ENCODE measurements at places on chromosomes 5 and 9.

DNA sequence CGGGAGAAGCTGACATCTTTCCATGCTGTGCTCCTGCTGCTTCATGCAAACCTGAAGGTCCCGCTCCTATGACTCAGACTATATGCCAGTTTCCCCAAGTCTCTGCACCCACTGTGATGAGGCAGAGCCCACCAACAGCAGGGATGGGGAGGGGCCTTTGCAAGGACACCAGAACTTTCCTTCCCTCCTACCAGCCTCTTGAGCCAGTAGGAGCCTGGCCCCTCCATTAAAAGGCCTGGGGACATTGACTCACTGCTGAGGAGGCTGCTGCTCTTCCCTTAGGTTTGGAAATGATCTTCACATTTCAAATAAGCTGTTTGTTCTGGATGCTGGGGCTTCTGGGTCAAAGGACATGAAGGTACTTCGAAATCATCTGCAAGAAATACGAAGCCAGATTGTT lies 26.1 kb upstream of the CTSL start:
- no peak for DNase-seq

DNA sequence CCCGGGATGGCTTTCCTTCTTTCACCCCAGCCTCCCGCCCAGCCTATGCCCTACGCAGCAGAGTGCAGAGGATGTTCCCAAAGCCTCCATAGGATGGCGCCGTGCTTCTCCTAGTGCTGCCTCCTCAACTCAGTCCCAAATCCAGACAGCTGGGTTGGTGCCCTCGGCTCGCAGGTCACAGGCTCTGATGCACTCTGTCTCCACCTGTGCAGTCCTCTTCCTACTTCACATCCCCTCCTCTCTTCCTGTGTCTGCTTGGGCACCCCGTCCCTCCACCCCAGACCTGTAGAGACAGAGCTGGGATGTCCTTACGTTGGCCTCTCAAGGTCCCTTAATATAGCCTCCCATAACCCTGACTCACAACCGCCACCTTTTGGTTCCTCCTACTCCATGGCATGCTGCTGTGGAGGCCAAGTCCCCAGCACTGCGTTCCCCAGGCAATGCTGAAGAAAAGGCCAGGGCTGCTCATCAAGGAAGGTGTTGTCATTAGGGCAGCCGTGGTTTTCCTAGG lies 314.4 kb downstream of the GADD45G start:
- DNase-seq = no peak

DNA sequence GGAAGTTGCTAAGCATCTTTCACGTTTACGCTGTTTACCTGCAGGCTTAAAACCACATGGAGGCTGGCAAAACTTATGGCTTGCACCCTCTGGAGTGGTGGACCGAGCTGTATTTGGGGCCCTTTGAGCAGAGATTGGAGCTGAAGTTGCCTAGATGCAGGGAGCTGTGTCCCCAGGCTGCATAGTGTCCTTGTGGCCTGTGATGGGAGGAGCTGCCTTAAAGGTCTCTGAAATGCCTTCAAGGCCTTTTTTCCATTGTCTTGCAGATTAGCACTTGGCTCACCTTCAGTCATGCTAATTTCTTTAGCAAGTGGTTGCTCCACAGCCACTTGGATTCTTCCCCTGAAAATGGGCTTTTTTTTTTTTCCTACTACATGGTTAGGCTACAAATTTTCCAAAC lies 81.5 kb upstream of the CHD1 start:
- DNase-seq = no peak

- DNase-seq = no peak
These were observed 95.4 kb upstream of the PRDM9 start for GRCh38 chr5:23411994-23412393.

GRCh38 chr5:107736638-107737037 lies 65.9 kb upstream of the EFNA5 start:
- DNase-seq = no peak

GRCh38 chr5:176427971-176428370 lies 11.6 kb upstream of the CLTB start:
- no peak for DNase-seq

- no peak for DNase-seq
These were observed 87.3 kb downstream of the LHFPL2 start for GRCh38 chr5:78561261-78561660.
